Stimulated activated CD4-positive, alpha-beta T cell treated with anti-CD3 and anti-CD28 coated beads, Interleukin-4, amount 100 ng/mL, for 24 hours (primary cell): ENCODE measurements at places on chromosomes 16 and 17.
A peak's percentile ranks its signal among the peaks of the same experiment; 100 is the strongest.

DNA sequence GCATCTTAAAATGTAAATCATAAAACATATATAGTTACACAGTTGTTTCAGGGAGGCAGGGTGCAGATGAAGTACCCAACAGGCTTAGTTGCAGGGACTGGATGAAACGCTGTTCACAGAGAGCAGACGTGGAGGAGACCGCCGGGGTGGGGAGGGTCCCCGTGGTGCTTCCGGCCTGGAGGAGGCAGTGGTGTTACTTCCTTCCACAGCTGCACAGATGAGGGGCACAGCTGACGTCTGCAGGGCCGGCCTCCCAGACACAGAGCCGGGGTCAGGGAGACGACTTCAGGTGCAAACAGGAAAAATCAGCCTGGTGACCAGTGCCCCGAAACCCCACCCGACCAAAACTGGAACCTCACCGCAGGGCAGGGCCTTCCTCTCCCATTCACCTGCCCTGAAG is 17.1 kb downstream of the SPIRE2 start:
- peak; percentile 21 for DNase-seq

DNA sequence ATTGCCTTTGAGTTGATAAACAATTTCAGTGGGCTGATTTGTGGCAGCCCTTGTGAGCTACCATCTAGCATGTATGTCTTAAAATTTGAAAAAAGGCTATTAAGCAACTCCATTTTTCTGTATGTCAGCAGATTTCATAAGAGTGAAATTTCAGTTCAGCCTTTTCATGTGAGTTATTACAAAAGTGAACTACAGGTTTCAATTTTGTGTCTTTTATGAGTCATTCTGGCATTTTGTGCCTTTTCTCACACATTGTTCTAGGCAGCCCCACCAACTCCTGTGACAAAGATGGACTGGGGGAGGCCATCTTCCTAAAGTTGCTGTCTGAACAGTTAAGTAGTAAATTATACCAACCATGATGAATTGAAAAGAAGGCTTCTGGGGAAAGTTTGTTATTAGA is 52.1 kb downstream of the USP10 start:
- peak; percentile 46 for DNase-seq

DNA sequence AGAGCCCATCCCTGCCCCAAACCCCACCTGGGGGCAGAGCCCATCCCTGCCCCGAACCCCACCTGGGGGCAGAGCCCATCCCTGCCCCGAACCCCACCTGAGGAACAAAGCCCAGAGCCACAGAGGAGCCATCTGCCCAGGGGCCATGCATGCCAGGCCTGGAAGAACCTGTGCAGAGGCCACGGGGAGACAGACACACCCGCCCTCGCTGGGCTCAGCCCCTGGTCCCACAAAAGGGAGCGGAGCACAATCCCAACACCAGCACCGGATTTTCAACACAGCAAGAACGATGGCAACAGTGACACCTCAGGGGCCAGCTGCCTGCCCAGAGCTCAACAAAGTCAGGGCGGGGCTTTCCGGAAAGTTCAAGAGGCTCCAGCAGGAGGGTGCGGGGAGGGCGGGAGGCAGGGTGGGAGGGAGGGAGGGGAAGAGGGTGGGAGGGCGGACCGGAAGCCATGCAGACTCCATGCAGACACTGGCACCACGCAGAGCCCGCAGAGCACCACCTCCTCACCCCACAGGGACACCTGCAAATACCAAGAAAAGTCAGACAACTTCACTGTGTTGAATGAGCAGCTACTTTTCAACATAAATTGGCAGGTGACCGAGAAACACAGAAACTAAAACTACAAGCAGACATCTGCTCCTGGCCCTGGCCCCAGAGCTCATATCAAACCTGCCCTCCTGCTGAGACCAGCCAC is 27.9 kb upstream of the C16orf95 start:
- DNase-seq, result peak; percentile 40

DNA sequence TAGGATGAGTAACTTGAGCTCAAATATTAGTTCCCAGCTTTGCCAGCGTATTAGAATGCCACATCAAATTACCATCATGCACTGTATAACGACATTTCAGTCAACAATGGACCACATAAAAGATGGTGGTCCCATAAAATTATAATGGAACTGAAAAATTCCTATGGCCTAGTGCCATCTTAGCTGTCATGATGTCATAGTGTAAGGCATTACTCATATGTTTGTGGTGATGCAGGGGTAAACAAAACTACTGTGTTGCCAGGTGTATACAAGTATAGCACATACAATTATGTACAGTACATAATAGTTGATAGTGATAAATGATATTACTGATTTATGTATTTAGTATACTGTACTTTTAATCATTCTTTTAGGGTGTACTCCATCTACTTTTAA is 54.4 kb upstream of the NETO2 start:
- no peak for DNase-seq

- DNase-seq, result no peak
These were observed 1.2 kb downstream of the C16orf54 start for GRCh38 chr16:29744541-29745101.

DNA sequence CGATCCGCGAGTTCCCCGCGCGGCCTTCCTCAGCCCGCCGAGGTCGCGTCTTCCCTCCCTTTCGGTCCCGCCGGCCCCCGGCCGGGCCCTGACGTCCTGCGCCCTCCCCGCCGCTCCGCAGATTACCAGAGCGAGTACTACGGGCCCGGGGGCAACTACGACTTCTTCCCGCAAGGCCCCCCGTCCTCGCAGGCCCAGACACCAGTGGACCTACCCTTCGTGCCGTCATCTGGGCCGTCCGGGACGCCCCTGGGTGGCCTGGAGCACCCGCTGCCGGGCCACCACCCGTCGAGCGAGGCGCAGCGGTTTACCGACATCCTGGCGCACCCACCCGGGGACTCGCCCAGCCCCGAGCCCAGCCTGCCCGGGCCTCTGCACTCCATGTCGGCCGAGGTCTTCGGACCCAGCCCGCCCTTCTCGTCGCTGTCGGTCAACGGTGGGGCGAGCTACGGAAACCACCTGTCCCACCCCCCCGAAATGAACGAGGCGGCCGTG is 5.4 kb downstream of the LHX1 start:
- DNase-seq, result no peak

GRCh38 chr17:50830994-50831393 is 4.4 kb upstream of the WFIKKN2 start:
- no peak for DNase-seq

GRCh38 chr16:69917739-69918138 is 33.4 kb upstream of the CLEC18A start:
- no peak for DNase-seq
